ENCODE measurements at places on chromosomes 2 and 18.

- DNase-seq, result no peak
Measured at GRCh38 chr2:105834931-105835330, 90.2 kb downstream of the NCK2 start.

DNA sequence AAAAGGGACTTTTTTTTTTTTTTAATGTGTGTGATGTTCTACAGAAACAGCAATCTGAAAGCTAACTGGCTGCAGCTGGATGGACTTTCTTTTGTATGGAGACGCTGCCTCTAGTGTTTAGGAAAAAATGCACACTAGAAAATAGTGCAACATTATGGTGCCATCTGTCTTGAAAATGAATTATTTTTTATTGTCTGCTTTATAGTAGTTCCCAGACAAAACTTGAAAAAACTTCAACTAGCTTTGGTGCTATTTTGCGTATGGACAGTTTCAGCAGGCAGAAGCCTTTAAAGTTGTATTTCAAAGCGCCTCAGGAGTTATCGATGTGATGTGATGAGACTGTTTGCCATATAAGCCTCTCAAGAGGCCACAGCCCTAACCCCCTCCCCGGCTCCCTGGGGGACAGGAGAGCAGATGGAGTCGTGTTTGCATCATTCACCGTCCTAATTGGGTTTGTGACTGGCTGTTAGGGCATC, 86.9 kb downstream of the LTBP1 start:
- DNase-seq, result no peak

GRCh38 chr2:20205915-20206524, 18.9 kb downstream of the SDC1 start:
- no peak for DNase-seq

DNA sequence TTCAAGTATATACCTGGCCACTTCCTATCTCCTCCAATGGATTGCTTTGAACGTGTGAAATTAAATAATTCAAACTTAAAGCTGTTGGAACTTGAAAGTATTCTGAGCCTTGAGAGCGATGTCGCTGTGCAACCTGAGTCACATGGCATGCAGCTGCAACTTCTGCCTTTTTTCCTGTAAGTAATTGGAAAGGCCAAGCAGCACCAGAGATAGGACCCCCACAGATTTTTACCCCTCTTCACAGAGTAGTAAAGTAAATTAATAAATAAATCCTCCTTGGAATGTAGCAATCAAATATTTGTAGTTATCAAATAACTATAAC, 3.2 kb upstream of the RNF149 start:
- DNase-seq, result no peak

- no peak for DNase-seq
Measured at GRCh38 chr2:109523121-109523520, 90.6 kb downstream of the SEPTIN10 start.

DNA sequence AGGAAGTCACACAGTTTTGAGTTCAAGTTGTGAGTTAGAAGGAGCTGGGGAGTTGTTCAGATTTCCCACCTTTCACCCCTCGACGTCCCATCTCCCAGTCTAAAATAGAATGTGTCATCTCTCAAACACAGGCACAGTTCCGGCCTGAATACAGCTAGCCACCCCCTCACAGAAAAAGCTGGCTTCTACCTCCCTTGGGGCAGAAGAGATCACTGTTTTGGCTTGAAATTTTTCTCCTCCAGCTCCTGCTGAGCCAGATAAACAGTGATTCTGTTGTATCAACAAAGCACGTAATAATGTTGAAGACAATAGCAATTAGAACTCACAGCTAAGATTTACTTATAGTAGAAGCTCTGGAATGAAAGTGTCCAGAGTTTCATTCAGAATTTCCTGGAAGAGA, 74.7 kb downstream of the KIAA2012 start:
- no peak for DNase-seq

DNA sequence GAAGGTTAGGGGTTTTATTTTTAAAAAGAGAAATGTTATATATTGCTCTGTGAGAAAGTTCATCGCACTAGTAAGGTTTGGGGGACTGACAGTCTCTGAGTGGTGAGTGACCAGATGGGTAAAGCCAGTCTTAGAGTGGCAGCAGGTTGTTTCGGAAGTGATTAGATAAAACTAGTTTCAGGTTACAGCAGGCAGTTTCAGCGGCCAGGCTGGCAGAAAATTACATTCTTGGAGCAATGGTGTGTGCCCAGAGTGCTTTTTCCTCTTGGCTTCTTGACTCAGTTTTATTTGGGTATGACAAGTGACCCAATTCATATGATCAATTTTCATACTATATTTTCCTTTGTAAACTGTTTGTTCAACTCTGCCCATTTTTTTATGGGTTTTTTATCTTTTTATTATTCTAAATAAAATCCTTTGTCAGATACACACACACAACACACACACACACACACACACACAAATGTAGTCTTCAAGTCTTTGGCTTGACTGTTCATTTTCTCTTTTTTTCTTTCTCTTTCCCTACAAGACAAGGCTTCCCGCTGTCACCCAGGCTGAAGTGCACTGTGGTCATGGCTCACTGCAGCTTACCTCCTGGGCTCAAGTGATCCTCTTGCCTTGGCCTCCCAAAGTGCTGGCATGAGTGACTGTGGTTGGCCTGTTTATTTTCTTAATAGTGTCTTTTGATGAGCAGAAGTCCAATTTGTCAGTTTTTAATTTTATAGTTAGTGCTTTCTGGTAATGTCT, 30.9 kb downstream of the RALBP1 start:
- no peak for DNase-seq

DNA sequence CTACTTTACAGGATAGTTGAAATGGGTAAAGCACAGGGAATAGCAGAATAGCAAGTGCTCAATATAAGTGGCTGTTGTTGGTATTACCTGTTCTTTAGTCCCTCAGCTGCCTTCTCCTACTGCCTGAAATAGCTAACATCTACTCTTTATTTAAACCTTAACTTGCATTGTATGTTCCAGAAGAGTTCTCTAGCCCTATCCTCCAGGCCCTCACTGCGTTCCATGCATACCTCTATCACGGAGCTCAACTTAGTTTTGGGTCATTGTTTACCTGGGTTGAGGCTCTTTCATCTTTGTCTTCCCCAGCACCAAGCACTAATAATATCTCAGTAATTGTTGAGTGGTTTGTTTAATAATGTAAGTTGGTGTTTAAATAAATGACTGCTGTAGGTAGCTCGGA, 242.2 kb upstream of the FANCL start:
- DNase-seq, result no peak

DNA sequence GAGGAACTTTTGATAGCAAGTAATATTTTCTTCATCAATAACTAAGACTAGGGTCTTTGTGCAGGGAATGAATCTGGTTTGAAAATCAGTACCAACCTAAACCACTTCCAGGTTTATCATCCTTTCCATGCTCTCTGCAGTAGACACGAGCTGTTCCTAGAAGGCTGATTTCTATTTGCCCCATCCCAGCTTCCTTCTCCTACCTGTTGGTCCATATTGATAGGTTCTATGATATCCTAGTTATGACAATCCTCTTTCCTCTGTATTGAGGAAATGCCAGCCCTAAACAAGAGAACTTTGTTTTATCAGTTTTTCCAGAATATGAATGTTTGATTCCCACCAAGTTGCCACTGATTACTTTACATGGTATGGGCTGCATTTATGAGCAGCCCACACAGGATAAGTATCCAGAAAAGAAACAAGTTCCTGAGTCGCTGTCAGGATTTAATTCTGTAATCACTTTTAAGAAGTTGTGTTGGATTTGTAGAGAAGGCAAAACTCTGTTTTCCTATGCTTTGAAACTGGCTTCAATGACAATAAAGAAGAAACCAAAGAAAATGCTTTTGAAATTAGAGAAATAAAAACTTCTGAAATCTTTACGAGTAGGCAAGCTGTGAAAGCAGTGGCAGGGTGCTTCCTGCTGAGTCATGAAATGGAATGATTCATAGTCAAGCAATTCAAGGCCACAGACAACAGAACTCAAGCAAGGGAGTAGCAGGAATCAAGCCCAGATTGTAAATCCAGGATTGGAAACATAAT, 37.3 kb upstream of the TANK start:
- DNase-seq, result peak; percentile 17

DNA sequence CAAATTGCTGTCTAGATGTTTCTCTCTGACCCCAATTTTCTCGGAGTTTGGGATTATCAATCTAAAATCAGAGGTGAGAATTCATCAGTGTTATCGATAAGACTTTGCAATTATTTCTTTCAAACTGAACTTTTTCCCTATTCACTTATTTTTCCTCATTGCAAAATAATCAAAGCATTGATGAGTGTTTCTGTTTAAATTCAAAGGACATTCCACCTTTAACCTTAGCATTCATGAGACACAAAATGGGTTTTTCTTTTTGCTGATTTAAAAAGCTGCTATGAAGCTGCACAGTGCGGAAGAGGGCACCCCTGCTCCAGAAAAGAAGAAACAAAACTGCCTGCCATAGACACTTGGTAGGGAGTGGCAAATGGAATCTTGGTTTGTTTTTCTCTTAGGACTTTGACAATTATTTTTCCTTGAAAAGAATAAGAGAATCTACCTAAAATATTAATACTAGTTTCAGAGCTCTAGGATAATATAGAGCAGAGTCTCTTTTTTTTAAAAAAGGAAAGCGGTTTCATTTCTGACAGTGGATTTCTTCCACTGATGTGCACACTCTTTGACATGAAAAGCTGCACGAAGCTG, 203.4 kb downstream of the TGIF1 start:
- no peak for DNase-seq

DNA sequence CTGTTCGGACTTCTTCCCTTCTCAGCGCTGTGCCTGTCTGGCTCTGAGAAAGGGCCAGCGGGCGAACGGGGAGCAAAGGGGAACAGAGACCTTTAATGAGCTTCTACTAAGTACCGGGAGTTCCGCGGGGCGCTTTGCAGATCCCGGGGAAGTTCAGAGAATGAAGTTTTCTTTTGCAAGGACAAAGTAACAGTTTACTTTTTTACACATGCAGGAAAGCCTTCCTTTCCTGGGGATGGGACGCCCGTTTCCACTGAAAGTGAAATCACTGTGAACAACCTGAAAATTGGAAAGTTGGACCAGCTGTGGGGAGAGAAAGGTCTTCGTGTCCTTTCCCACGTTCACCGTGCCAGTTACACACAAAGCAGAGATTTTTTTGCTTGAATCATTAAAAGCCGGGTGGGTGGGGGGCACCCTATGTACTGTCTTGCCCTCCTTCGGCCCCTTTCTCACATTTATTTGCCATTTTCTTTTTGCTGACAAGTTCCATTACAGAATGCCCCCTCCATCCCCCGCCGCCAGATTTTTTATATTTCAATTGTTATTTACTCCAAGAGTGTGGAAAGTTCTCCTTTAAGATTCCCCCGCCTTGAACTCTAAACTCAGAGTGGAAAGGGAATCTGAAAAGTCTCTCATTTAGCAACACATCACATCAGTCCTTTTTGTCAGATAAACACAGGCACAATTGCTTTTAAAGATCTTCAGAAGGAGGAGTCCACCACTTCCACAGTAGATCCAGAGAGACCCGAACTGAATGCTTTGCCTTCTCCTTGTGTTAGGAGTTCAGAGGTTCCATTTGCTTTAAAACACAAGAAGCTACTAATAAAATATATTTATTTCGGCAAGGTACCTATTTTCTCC, 1.1 kb upstream of the FN1 start:
- DNase-seq, result no peak

DNA sequence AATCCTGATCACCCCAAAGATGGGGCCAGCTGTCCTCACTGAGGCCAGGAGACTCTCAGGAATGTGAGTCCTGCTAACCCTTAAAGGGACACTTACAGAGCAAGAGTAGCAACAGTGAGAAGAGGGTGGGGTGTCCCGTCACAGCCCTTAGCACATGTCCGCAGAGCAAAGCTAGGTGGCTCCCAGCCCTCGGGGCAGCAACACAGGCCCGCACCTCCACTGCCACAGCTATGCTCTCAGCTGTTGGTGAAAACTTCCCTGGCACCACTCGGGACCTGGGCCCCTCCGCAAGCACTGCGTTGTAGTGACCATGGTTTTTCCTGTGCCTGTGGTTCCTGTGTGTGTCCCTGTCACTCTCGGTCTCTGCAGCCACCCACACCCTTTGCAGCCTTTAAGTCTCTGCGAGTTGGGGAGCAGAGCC, 76.4 kb upstream of the UXS1 start:
- no peak for DNase-seq

GRCh38 chr2:161124201-161124600, 36.0 kb upstream of the TANK start:
- DNase-seq, result no peak

GRCh38 chr2:12170121-12170520, 423.7 kb downstream of the LPIN1 start:
- no peak for DNase-seq

DNA sequence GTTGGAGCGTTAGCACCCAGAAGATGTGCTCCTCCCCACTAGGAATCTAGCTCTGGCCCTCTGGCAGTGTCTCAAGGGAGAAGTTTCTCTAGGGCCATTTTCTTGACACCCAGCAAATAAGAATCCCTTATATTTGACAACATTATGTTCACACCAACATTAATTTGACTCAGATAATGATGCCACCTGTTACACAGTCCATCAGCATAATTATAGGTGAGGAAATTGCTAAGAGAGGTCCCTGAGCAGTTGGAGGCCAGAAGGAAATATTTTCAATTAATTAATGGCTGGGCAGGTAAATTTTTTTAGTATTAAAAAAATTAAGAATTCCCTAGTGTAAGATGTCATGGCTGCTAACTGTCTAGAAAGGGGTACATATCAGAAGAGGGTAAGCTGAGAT, 36.5 kb downstream of the PRKCE start:
- no peak for DNase-seq

GRCh38 chr2:144660518-144661316, 140.8 kb upstream of the ZEB2 start:
- DNase-seq, result no peak

DNA sequence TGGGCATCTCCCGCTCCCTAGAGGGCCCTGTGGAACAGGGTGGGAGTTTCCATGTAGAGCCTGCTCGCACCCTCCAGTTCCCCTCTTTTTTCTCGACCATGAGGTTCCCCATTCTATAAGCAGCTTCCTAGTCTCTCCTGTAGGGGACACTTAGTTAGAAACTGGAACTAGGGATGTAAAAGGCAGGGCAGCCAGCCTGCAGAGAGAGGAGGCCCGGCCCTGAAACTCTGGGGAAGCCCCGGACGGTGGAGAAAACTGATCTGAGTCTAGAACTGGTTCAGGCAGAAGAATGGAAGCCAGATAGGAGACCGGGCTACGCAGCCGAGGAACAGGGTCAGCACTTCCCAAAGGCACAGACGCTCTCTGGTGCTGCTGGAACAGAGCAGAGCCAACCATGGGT, 51.6 kb upstream of the ATG16L1 start:
- DNase-seq, result no peak

- DNase-seq, result no peak
Measured at GRCh38 chr18:23688528-23688927, 725 bp upstream of the LAMA3 start.

- peak; percentile 66 for DNase-seq
Measured at GRCh38 chr2:88176352-88176984, 6.3 kb downstream of the THNSL2 start.

DNA sequence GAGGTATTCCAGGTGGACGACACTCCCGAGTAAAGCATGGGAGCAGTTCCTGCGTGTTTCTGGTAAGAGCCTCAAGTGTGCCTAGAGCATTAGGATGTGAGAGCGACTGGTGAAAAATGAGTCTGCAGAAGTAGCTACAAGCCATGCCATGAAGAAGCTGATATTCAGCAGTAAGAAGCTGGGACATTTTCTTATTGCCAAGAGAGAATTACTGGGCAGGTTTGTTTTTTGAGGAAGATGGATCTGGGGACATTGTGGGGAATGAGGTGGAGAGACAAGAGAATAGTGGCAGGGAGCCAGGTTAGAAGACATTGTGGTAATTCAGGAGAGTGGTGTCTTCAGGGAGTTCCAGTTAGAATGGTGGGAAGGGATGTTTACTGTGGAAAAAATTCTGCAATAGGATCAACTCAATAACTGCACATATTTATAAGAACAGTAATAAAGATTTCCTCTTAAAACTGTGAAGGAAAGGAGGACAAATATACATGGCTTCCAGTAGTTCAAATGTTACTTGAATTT, 38.2 kb downstream of the CRIM1 start:
- DNase-seq, result no peak

GRCh38 chr2:216829533-216829932, 30.3 kb downstream of the TNP1 start:
- no peak for DNase-seq
